Hepatocyte (in vitro differentiated cells): ENCODE measurements at places on chromosomes 3 and 15. TPM values are rescaled to one million over a fixed set of nuclear protein-coding genes. Genes with fewer than 3 reads are reported as not detected.

GRCh38 chr3:62183969-62184368 is 189.4 kb downstream of the FEZF2 start:
- H3K4me3 ChIP-seq = no peak overlapping the region
- peaks cover 4% of the 10 kb centered on the region for H3K4me1 ChIP-seq
- H3K27me3 ChIP-seq = no peaks in the 10 kb centered on the region
- DNase-seq = no peak
- H3K27ac ChIP-seq = no peak overlapping the region

GRCh38 chr3:155431856-155432570 is 138.5 kb upstream of the STRIT1 start:
- no peak overlapping the region for H3K27ac ChIP-seq
- H3K4me1 ChIP-seq = peaks cover 4% of the 10 kb centered on the region
- no peak overlapping the region for H3K4me3 ChIP-seq
- no peaks in the 10 kb centered on the region for H3K27me3 ChIP-seq
- no peak for DNase-seq
- no peaks in the 10 kb centered on the region for H3K36me3 ChIP-seq

The HOMER2 gene
- 11.8 and 14.5 TPM in 2 replicates for total RNA-seq

GRCh38 chr15:58247855-58248842 is 110.0 kb downstream of the AQP9 start:
- H3K36me3 ChIP-seq = no peaks in the 10 kb centered on the region
- H3K27ac ChIP-seq = no peak overlapping the region
- no peaks in the 10 kb centered on the region for H3K4me1 ChIP-seq
- H3K27me3 ChIP-seq = no peaks in the 10 kb centered on the region
- H3K4me3 ChIP-seq = no peak overlapping the region

DNA sequence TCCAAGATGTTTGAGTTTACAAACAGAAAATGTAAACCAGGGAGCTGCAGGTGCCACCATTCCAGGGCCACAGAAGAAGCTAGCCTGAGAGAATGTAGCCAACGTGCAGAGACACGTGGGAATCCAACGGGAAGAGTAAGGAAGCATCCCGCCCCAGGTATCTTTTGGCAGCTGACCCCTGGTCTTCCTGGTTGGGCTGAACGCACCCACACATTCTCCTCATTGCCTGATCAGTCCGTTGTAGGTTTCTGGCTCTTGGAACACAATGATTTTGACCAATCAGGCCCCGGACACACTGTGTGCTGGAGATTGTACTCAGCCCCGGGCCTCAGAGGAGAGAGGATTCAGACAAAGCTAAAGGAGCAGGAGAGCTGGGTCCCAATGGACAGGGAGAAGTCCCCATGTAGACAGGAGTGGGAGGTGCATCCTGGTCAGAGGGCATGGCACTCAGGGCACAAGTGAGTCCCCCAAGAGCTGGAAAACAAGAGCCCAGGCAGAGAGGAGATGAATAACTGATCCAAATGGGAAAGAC is 102.3 kb downstream of the TPRA1 start:
- H3K4me3 ChIP-seq = no peak overlapping the region
- no peaks in the 10 kb centered on the region for H3K27me3 ChIP-seq
- no peak for DNase-seq
- H3K36me3 ChIP-seq = no peaks in the 10 kb centered on the region
- no peaks in the 10 kb centered on the region for H3K4me1 ChIP-seq

- no peaks in the 10 kb centered on the region for H3K36me3 ChIP-seq
- H3K27ac ChIP-seq = no peak overlapping the region
- no peak overlapping the region for H3K4me3 ChIP-seq
- no peak for DNase-seq
- H3K27me3 ChIP-seq = no peaks in the 10 kb centered on the region
Observed at GRCh38 chr3:157467200-157467599, 30.6 kb downstream of the PTX3 start.

The STAC gene
- total RNA-seq = 0.13 and 0.36 TPM in 2 replicates

- no peak overlapping the region for H3K27ac ChIP-seq
- H3K36me3 ChIP-seq = no peaks in the 10 kb centered on the region
- no peak overlapping the region for H3K4me3 ChIP-seq
- H3K27me3 ChIP-seq = no peaks in the 10 kb centered on the region
- peaks cover 10% of the 10 kb centered on the region for H3K4me1 ChIP-seq
Observed at GRCh38 chr15:74584779-74585178, 30.9 kb upstream of the CLK3 start.

The STARD5 gene
- total RNA-seq = 7.2 and 8.2 TPM in 2 replicates

The ZKSCAN7 gene
- total RNA-seq = 9.6 and 9.9 TPM in 2 replicates

DNA sequence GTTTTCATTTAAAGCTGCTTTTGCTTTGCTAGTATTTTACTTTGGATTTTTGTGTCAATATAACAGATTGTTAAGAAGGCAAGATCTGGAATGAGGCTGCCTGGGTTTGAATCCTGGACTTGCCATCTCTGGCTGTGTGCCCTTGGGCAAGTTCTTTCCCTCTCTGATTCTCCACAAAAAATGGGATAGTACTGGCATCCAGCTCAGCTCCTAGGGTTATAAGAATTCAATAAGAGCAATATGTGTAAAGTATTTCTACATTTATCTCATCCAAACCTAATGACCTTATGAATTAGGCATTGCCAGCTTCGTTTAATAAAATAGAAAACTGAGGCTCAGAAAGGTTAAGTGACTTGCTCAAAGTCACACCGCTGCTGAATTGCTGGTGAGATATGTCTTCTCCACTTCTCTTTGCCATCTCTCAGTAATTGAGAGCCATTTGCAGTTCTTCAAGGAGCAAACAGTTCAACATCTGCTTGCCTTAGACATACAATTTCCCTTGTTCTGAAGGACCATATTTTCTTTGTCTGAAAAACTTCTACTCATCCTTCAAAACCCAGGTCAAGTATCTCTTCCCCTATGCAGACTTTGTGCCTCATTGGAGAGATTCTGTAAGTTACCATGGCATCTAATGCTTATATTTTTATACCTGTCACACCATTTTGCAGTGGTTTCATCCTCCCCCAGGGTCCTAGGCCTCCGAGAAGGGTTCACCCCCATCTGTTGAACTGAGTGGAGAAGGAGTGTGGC is 80.8 kb upstream of the TLE3 start:
- H3K4me1 ChIP-seq = no peaks in the 10 kb centered on the region
- no peak overlapping the region for H3K4me3 ChIP-seq
- H3K27me3 ChIP-seq = peaks cover 8% of the 10 kb centered on the region
- no peaks in the 10 kb centered on the region for H3K36me3 ChIP-seq

DNA sequence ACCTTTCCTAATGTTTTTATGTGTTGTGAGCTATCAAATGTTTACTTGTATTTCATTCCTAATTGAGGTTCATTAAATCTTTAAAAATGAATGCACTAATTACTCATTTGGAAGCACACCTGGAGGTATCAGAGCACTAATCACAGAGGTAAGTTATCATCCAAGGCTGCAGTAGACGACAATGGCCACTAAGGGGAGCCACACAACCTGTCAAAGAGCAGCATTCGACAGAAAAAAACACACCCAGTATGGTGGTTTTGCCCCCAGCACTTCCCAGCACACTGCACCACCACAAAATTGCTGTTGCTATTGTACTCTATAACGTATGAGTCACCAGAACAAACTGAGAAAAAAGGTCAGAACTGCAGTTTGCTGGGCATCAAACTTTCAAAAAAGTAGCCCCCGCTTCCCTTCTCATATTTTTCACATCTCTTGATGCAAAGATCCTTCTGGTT is 205.9 kb upstream of the IGF1R start:
- H3K4me1 ChIP-seq = peaks cover 12% of the 10 kb centered on the region
- no peak overlapping the region for H3K27ac ChIP-seq
- no peaks in the 10 kb centered on the region for H3K36me3 ChIP-seq
- no peak overlapping the region for H3K4me3 ChIP-seq
- peak; percentile 87 for DNase-seq

DNA sequence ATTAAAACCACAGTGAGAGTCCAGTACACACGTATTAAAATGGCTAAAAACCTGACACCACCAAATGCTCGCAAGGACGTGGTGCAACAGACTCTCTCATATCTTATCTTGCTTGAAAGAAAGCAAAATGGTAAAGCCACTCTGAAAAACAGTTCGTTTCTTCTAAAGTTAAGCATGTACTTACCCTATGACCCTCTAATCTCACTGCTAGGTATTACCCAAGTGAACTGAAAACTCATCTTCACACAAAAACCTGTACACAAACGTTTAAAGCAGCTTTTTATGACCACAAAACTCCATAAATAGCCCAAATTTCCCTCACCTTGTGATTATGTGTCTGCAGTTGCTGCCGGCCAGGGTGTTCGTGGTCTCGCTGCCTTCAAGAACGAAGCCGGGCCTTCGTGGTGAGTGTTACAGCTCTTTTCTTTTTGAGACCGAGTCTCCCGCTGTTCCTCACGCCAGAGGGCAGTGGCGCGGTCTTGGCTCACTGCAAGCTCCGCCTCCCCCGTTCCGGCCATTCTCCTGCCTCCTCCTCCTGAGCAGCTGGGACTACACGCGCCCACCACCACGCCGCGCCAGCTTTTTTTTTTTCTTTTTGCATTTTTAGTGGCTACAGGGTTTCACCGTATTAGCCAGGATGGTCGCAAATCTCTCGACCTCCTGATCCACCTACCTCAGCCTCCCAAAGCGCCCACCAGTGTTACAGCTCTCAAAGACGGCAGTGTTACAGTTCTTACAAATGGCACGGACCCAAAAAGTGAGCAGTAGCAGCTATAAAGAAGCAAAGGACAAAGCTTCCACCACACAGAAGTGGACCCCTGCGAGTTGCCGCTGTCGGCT is 165.4 kb downstream of the TJP1 start:
- H3K27me3 ChIP-seq = no peaks in the 10 kb centered on the region
- no peak overlapping the region for H3K4me3 ChIP-seq
- peak; percentile 84 for DNase-seq
- H3K36me3 ChIP-seq = no peaks in the 10 kb centered on the region
- H3K4me1 ChIP-seq = no peaks in the 10 kb centered on the region

GRCh38 chr3:181425074-181425473 is 286.7 kb upstream of the SOX2 start:
- H3K4me3 ChIP-seq = no peak overlapping the region
- H3K36me3 ChIP-seq = no peaks in the 10 kb centered on the region
- H3K27me3 ChIP-seq = no peaks in the 10 kb centered on the region
- DNase-seq = no peak
- H3K4me1 ChIP-seq = no peaks in the 10 kb centered on the region
- no peak overlapping the region for H3K27ac ChIP-seq

DNA sequence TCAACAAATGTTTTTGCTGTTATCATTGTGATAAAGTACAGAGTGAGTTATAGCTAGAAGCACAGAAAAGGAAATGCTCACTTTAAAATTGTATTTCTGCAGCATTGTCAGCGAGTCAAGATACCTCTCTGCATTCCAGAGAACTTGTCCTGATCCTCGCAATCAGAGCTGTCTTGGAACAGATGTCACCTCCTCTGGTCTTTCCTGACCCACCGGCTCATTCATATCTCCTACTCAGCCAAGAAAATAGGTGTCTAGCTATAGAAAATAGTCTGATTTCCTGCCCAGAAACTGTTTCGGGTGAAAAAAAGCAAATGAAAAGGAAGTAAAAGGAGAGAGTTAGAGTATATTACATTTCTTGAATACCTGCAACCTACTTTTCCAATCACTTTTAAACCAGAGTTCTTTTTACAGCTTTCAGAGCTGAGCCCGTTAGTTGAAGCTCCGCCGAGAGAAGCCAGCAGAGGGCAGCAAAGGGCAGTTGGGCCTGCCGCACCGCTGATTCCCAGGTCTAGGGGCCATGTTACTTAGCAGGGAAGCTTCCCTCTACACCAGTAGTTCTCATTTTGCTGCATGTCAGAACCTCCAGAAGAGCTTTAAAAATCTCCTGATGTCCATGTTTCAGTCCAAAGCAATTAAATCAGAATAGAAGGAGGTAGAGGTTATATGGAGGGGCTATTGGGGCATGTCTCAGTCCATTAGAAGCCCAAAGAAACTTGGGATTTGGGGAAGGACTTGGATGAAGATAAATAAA is 185.7 kb upstream of the THRB start:
- DNase-seq = peak; percentile 87
- no peak overlapping the region for H3K4me3 ChIP-seq
- H3K36me3 ChIP-seq = no peaks in the 10 kb centered on the region

DNA sequence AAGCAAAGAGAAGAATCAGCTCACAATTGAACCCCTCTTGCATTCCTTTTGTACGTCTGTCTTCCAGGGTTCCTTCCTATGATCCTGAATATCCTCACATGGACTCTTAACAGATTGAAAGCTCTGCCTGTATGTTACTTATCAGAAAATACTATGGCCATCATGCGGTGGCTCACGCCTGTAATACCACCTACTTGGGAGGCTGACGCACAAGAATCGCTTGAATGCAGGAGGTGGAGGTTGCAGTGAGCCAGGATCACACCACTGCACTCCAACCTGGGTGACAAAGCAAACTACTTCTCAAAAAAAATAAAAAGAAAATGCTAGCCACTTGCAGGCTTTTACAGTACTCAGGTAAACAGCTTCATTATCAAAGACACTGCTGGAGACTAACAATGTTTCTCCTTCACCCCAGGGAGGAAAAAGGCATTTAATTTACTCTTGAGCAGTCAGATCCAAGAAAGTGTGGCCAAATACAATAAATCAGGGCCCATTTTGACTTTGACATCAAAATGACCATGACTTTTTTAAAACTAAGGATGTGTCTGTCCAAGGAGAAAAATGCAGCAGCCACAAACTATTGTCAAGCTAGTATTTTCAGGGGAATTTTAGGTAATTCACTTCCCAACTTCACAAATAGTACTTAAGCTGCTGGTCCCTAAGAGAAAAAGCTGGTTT is 27.3 kb downstream of the NPTN start:
- no peaks in the 10 kb centered on the region for H3K36me3 ChIP-seq
- no peak overlapping the region for H3K4me3 ChIP-seq

DNA sequence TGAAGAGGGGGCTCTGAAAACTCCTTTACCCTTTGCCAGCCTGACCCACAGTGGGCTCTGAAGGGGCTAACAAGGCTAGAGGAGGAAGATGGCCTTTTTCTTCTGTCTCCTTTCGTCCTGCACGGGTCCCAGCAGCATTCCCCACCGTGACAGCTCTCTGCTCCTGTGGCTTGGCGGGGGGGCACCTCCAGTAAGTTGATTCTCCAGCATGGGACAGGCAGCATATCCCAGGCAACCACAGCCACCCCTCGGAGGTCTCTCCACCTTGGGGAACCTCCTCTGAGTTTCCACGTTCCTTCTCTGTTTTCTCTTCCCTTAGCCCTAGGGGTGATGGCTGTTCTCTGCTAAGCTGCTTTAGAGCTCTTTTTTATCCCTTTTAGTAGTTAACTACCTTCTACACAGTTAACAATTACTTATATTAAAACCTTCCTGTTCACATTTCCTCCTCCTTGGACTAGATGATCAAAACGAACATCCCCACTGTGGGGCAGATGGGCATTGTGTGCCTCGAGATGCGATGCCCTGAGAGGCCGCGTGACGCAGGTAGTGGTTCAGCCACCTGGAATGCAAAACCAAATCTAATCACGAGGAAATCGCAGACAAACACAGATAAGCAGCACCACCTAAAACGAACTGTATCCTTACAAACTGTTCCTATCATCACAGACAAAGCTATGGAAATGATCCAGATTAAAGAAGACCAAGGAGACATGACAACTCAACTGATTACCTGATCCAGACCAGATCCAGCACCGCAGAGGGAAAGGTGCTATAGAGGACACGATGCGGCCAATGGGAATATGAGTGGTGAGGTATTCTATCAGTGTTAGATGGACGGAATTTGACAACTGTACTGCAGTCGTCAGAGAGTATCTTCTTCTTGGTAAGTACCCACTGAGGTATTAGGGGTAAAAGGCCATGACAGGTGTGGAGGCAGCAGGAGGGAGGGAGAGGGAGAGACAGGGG is 27.7 kb downstream of the TSPAN3 start:
- H3K27ac ChIP-seq = no peak overlapping the region
- no peaks in the 10 kb centered on the region for H3K27me3 ChIP-seq
- H3K36me3 ChIP-seq = peaks cover 9% of the 10 kb centered on the region
- no peaks in the 10 kb centered on the region for H3K4me1 ChIP-seq

The NMNAT3 gene
- total RNA-seq = 8.3 and 12.3 TPM in 2 replicates
